ENCODE measurements at places on chromosomes 4 and X. TPM values are rescaled to one million over a fixed set of nuclear protein-coding genes. Genes with fewer than 3 reads are reported as not detected.

Gene ANKRD50
- 0.39 TPM for total RNA-seq

Gene BEND4
- total RNA-seq, result 0.11 TPM

Gene RPS6KA6
- 0.27 TPM for total RNA-seq

Gene PHOX2B
- not detected for total RNA-seq

Gene RASL11B
- total RNA-seq, result 0.50 TPM

Gene QRFPR
- not detected for total RNA-seq

Gene CXCL3
- 0.14 TPM for total RNA-seq

Gene SSX2B
- not detected for total RNA-seq

Gene DTHD1
- 1.1 TPM for total RNA-seq

Gene BCLAF3
- total RNA-seq, result 5.4 TPM

DNA sequence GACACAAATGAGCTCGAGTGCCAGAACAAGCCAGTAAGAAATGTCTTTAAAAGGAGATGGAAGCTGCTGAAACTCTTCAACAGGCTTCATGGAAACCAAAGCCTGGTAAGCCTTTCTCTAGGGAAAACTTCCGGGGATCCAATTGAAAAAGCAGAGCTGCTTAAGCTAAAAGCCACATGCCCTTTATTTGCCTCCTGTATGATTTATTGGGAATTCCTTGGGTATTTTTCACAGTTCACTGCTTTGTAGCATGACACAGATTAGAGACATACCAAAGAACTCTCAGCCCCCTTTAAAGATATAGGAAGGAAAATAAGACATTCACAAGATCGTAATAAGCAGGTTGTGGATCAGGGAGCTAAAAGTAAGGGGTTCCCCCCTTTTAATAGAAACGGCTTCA lies 6.5 kb upstream of the ARHGAP6 start:
- DNase-seq, result no peak

DNA sequence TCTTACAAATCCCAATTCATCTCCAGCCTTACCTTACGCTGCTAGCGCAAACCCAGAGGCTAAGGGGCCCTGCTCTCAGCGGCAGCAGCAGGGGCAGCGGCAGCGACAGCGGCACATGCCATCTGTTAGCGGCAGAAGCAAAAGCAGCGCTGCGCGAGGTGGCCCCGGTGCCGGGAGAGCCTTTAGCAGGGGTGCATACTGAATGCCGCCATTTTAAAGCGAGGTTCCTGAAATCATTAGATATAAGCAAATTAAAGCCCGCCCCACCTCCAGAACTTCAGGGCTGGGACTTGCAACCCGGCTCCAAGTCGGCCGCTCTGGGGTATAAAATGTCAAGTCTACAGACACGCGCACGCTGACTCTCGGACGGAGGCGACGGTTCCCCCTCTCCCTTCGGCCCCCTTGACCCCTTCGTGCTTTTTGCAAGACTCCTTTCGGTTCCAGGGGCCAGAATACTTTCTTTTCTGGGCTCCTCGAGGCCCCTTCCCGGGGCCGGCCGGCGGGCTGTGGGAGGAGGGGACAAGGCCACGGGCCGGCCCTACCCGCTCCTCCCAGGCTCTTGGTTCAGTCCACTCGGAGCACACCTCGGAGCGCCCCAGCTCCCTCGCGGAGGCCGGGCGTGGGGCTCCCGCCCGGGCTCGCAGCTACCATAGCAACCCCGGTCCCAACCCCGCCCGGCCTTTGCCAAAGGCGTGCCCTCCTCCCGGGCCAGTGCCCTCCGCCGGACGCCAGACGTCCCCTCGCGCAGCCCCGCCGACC lies at the start of gene MBNL3:
TSS of gene MBNL3 (minus strand) at position 220 of the 759 bp plus-strand sequence. CDS start 49,427 bp downstream, outside the sequence.
- DNase-seq, result peak; percentile 45

GRCh38 chrX:94361241-94361640 lies 687.2 kb downstream of the FAM133A start:
- DNase-seq, result no peak

DNA sequence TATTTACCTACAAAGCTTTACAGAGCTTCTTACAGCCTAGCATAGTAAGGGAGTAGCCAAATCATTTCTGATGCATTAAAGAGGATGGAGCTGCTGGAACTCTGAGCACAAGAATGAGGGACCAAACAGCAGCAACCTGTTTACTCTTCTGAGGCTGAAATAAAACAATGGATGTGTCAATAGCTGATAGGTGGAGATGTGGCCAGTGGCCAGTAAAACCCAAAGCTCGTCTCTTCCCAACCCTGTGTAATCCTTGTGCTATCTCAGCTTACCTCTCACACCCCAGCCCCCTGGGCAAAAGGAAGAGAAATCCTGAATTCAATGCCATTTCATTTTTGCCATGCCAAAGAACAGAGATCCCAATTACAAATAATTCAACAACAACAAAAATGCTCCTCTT lies 446.7 kb upstream of the SMIM31 start:
- no peak for DNase-seq

DNA sequence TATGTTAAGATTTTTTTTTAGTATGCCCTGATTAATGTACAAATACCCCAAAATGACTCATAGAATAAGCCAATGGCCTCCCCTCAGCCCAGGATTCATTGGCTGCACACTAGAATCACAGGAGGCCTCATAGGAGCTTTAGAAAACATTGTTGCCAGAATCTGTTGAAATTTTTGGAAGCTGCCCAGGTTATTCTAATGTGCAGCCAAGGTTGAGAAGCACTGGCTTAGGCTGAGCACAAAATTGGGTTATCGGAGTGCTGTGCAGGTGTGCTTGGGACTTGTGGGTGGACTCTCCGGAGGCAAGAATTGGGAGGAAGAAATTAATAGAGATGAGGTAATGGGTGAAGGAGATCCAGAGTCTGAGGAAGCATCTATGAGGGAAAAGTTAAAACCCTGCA lies 41.3 kb upstream of the VCX start:
- DNase-seq, result no peak

GRCh38 chrX:110563282-110563681 lies 204.6 kb downstream of the RTL9 start:
- DNase-seq, result no peak

GRCh38 chr4:87150498-87151261 lies 69.7 kb downstream of the KLHL8 start:
- DNase-seq, result peak; percentile 15

- DNase-seq, result no peak
These were observed 62.3 kb upstream of the PGRMC2 start for GRCh38 chr4:128349921-128350320.

- no peak for DNase-seq
These were observed 23.0 kb upstream of the PDZD4 start for GRCh38 chrX:153853180-153853901.

DNA sequence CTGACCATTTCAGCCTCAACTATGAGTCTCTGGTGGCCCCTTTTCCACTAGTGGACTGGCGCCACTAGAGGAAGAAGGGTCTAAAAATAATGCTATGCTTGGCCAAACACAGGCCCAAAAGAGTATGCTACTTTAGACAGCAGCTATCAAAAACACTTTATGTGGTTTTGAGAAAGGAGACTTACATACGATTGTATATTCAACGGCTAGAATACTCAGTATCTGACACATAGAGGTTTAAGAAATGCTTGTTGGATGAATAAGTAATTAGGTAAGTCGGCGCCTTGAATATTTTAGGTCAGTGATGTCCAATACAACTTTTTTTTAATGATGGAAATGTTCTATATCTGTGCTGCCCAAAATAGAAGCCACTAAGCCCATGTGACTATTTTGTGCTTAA lies 25.7 kb upstream of the TMPRSS11A start:
- DNase-seq, result no peak

- no peak for DNase-seq
These were observed 1.9 kb upstream of the SEPTIN6 start for GRCh38 chrX:119694601-119695534.

DNA sequence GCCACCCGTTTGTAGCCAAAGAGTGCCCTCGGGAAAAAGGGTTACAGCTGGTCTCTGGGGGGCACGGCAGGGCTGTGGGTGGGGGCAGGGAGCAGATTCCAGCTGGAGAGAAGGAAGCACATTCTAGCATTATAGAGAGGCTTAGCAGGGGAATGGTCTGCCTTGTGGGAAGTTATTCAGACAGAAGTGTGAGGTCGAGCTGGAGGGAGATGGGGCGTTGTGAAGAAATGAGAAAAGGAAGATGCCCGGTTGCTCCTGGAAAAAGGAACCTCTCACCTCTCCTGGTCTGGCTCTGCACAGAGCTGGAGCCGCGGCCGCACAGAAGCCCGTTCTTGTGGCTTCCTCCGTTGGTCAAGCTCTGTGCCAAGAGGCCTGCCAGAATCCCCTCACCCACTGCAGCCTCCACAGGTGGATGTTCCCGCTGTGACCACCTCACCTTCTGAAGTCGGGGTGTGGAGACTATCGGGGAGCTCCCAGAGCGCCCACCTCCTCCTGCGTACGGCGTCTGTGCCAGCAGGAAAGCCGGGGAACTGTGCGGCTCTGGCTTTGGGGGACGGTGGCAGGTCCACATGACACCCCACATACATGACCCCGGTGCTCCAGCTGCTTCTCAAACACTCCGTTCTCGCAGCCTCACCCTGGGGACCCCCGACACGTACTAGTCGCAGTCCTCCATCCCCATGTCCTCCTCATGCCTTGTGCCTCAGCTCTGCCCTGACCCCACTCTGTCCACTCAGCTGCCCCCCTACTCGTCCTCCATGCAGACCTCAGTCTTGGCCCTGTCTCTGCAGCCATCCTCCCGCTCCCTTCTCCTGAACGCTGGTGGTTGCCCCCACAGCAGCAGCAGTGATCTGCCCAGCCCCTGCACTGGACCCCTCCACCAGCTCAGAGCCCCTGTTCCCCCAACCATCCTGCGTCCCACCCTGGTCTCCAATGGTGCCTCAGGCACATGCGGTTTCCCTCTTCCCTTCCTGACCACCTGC lies 52.2 kb upstream of the HGFAC start:
- DNase-seq, result no peak

- no peak for DNase-seq
These were observed 68.2 kb downstream of the USP9X start for GRCh38 chrX:41153448-41153847.

DNA sequence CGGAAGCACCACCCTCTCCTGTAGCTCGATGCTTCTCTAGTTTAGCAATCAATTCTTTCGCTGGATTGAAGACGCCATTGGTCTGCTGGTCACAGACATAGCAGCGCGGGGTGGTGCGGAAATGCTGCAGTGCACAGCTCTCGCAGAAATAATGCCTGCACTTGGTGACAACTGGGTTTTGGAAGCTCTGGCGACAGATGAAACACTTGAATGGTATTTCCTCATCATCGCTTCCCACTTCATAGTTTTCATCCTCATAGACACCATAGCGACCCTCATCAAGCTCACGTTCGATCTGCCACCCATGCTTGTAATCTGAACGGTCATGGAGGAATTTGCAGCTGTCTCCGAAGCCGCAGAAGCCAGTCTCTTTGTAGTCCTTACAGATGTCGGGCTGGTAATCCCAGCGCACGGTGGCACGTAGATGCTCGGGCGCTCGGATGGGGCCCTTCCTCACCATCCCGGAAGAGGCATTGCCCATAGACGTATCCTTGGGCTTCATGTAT lies 854 bp downstream of the RNF113A start:
- no peak for DNase-seq
